Stimulated activated CD4-positive, alpha-beta T cell treated with anti-CD3 and anti-CD28 coated beads, Interleukin-1b, Interleukin-23, amount 100 ng/mL, for 24 hours (primary cell): ENCODE measurements at places on chromosomes 3 and 15.

DNA sequence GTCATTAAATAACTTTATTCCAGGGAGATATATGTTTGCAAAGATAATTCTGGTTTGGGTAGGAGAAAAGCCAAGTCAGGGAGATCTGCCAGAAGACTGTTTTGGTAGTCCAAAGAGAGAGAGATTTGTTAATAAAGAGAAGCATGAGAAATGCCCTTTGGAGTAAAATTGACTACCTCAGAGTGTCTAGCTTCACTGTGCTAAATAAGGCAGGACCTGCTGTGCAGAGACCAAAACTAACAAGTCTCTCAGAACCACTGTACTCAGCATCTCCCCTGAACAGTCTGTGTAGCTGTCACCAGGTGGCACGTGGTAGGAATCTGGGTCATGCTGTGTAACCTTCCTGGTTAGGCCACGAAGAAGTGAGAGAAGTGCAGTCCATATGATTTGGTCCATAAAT, 31.6 kb upstream of the SLC35G2 start:
- DNase-seq: no peak

GRCh38 chr15:35874260-35874905, 328.4 kb upstream of the DPH6 start:
- no peak for DNase-seq

- DNase-seq: no peak
These were observed 114.0 kb downstream of the PEAK1 start for GRCh38 chr15:77305953-77306352.

DNA sequence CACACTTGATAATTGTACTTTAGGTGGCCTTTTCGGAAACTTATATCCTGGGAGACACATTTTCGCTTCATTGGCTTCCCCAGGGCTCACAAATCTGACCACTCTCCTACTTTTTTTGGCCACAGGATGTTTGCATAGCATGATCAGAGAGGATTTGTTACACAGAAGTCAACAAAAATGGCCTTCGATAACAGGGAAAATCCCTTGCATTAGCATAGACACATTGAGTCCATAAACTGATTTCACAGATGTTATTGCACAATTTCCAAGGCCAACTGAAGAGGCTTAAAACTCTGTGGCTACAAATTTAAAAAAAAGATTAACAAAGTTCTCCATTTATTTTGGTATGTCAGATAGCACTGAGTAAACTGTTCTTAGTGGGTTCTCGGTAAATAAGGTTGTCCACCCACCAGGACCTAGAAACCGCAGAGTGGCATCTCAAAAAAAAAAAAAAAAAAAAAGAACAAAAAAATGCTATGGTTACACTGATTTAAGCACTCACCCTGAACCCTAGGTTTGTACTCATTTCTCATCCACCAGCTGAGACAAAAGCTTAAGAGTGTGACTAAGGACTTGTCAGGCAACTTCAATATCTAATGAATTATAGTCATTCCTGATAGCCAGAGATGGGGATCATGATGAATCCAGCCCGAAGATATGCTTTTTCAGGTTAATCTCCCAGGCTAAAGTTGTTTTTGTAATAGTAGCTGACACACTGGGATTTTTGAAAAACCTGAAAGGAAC, 188.9 kb upstream of the SYNPR start:
- no peak for DNase-seq

GRCh38 chr3:72694398-72694797, 153.8 kb downstream of the SHQ1 start:
- DNase-seq: no peak

GRCh38 chr3:66889750-66890494, 108.2 kb upstream of the KBTBD8 start:
- DNase-seq: no peak

DNA sequence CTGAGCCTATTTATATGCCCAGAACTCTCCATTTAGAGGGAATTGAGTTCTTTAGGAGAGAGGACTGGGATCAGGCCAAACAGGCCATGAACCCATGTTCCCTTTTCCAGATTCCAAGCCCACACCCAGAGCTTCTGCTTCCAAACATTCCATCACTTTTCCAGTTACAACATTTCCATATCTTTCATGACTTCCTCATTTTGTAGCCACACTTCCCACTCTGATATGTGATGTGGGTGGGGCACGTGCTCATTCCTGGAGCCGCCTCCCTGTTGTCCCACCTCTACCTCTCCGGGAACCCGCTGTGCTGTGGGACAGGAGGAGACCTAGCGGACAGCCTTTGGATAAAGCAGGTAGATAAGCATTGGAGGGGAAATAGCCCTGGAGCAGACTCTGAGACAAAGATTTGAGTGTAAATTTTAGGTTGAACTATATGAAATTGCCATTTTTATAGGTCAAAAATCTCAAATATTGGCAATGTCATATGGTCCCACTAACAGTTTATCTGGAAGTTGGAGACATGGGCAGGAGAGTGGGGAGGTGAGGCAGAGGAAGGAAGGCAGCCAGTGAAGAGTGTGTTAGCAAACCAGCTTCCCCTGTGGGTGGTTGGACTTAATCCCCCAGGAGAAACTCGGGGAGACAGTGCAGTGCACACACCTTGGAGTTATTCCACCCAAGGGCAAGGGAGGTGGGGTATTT, 31.8 kb downstream of the CYP8B1 start:
- DNase-seq: no peak

DNA sequence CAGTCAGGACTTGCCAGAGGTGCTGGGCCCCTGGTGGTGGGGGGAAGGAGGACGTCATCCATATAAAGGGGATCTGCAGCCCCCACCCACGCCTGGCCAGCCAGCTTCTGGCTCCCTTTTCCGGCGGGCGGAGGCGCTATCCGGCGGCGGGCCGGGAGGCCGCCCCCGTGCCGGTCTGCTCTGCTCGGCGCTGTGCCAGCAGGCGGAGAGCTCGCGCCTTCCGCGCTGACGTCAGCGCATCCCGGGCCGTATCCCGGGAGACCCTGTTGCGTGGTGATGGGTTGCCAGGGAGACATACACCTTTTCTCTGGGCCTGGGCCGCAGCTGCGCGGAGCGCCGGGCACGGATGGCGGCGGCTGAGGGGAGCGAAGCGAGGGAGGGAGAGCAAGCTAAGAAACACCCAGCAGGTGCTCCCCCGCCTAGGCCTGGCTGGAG, 1.1 kb downstream of the FAM131A start:
- DNase-seq: no peak

- no peak for DNase-seq
These were observed 452 bp downstream of the BBX start for GRCh38 chr3:107523289-107523538.

DNA sequence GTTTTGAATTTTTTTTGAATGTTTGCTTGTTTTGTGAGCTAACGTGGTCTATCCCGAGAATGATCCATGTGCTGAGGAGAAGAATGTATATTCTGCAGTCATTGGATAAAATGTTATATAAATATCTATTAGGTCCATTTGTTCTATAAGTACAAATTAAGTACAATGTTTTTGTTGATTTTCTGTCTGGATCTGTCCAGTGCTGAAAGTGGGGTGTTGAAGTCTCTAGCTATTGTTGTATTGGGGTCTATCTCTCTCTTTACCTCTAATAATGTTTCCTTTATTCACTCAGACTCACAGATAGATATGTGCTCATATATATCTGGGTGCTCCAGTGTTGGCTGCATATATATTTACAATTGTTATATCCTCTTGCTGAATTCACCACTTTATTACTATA, 144.8 kb upstream of the SETMAR start:
- DNase-seq: no peak

GRCh38 chr3:150757768-150758167, 5.2 kb downstream of the SIAH2 start:
- DNase-seq: no peak

DNA sequence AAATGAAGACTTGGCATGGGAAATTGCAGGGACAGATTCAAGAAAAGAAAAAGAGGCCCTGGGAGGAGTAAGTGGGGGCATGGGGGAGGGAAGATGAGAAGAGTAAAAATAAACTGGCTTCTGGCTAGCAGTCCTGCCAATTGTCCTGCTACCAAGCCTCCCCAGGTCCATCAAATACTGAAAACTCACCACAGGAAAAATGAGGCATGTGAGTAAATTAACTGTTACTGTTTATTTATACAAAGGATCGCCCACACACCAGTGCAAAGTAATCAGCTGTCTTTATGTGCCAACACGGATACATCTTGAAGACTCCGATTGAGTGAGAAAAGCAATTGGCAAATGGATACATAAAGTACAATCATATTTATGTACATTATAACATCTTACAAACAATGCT, 10.7 kb upstream of the KLHL25 start:
- DNase-seq: no peak

DNA sequence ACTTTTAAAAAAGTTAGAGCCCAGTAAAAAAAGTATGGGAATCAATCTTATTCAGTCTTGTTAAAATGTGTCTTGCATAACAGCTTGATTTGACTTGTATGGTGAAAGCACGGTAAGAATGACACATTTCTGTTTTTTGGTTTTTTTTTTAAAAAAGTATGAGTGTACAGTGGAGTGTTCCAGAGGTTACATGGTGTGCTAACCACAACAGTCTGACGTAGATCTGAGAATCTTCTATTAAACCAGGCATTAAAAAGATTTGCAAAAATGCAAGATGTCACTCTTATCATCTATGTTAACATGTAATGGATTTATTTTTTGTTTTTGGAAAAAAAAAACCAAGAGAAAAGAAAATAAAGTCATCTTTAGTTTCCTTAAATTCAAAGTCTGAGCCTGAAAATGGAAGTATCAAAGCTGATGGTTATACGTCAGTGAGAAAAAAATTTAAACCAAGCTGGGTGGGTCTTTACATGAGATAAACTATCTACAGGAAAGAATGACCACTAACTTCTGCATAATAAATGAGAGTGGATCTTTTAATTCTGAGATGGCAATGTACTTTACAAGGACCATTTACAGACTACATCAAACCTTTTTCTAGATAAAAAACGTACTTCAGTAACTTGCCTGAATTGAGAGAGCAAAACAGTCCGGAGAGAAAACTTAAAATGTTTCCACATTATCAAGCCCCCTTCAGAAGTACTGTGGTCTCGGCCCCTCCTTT, 1.6 kb downstream of the GABPB1 start:
- no peak for DNase-seq

- no peak for DNase-seq
These were observed 12.8 kb downstream of the SNAP23 start for GRCh38 chr15:42508263-42508690.

DNA sequence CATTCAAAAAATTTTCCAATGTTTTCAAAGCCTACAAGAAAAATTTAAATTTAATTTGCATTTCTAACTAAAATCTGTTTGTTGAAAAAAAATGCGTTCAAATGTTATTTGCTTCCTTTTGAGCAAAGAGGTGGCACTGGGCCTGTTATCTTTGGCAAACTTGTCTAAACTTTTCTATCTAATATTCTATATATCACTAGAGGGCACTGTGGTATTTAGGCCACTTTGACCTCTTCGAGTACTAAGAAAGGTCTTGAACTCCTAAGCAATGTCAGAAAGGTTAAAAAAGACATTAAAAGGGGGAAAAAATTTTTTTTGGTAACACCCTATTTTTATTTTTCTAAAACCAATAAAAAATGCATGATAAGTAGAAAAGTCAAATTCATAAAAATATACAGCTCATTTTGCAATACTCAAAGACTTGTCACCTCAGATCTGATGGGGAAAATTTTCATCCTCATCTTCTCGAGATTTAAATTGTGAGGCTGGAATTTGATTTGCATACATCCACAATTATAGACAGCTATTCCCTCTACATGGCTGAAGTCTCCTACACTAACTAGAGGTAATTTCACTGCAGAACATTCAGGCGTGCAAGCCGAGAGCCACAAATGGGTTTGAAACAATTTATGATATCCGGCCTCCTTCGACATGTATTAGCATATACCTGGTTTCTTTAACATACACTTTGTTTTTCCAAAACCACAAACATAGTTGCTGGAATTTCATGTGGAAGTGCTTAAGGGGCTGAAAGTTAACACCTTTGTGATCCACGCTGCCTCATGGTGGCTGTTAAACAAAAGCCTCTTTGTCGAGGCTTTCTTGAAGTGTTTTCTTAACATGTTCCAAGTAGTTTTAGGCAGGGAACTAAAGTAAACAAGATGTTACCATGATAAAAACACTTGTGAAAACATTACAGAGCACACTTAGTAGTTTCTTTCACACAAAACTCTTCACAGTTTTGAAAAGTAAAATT, 576.4 kb downstream of the FOXP1 start:
- no peak for DNase-seq

- peak; percentile 78 for DNase-seq
These were observed 8.4 kb downstream of the MFGE8 start for GRCh38 chr15:88904624-88905327.

DNA sequence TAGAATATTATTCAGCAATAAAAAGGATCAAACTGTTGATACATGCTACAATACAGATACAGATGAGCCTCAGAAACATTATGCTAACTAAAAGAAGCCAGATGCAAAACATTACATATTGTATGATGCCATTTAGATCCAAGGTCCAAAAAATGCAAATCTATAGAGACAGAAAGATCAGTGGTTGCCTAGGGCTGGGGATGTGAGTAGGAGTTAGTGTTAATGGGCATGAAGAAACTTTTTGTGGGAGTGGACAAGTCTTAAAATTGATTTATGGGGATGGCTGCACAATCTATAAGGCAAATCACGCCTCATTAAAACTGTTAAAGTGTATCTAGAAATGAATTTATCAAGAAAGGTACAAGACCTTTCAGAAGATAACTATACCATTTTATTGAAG, 45.0 kb downstream of the EHHADH start:
- DNase-seq: no peak

GRCh38 chr15:51842852-51843737, 13.6 kb downstream of the TMOD3 start:
- DNase-seq: no peak

DNA sequence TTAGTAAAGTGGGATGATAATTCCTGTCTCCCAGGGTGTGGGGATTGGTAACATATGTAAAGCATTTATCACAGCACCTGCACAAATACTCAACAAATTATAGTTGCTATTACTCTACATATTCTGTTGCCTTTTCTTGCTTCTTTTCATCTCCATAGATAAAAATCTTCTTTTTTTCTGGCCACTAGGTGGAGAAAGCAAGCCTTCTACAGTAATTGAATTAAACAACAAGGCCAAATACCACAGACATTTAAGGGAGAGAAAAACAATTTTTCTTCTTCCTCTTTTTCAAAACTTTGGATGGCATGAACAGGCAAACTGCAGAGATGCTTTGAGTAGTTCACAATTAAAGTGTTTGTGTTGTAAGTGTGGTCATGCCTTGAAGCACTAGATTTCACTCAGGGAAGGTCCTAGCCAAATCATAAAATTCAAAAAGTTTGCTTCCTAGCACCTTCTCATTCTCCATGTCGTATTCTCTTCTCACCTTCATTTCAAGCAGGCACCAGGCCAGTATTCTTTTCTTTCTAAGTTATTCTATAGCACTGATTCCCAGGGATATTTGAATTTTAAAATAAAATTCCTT, 493.4 kb upstream of the TGFBR2 start:
- DNase-seq: no peak

GRCh38 chr3:69569520-69569919, 169.7 kb upstream of the MITF start:
- DNase-seq: no peak

- peak; percentile 31 for DNase-seq
These were observed at the start of gene LARP6 for GRCh38 chr15:70853973-70854665. Gene LARP6, minus strand, starts transcription at chr15:70854157. Its CDS starts 69 bp downstream, at chr15:70854088.

- DNase-seq: no peak
These were observed 33.3 kb downstream of the BTLA start for GRCh38 chr3:112466020-112466419.

- DNase-seq: no peak
These were observed 104.8 kb upstream of the HERC1 start for GRCh38 chr15:63938486-63939061.
